ENCODE measurements at places on chromosomes 4 and X. TPM values are rescaled to one million over a fixed set of nuclear protein-coding genes. Genes with fewer than 3 reads are reported as not detected.

The BEX4 gene
- polyA plus RNA-seq, result 28.6 TPM

The IBSP gene
- not detected for polyA plus RNA-seq

DNA sequence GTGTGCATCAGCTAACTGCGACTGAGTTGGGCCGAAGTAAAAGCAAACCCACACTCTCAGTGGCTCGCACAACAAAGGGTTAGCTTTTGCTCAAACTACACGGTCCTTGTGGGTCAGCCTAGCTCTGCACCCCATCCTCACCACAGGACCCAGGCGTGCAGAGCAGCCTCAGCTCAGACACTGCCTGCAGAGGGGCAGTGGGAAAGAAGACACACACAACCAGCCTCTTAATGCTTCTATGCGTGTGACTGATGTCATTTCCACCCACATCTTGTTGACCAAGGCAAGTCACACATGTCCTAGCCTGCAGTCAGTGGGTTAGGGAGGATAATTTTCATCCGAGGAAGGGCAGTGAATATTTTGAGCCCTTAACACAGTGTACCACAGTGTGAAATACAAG, 40.5 kb downstream of the HMGB2 start:
- H3K4me1 ChIP-seq, result no peaks in the 10 kb centered on the region
- no peak overlapping the region for H3K27ac ChIP-seq
- DNase-seq, result no peak

- no peak overlapping the region for H3K27ac ChIP-seq
- no peak overlapping the region for H3K4me3 ChIP-seq
- H3K4me1 ChIP-seq, result no peaks in the 10 kb centered on the region
- DNase-seq, result no peak
- H3K27me3 ChIP-seq, result peaks cover 3% of the 10 kb centered on the region
Observed at GRCh38 chrX:45264865-45265264, 64.2 kb upstream of the DIPK2B start.

GRCh38 chrX:52118262-52118661, 49.3 kb upstream of the MAGED4B start:
- H3K4me3 ChIP-seq, result no peak overlapping the region
- no peaks in the 10 kb centered on the region for H3K4me1 ChIP-seq
- H3K36me3 ChIP-seq, result no peaks in the 10 kb centered on the region
- DNase-seq, result no peak
- no peaks in the 10 kb centered on the region for H3K27me3 ChIP-seq
- H3K27ac ChIP-seq, result no peak overlapping the region

The SCRG1 gene
- polyA plus RNA-seq, result 0.24 TPM

GRCh38 chrX:51866210-51866609, 27.2 kb upstream of the MAGED1 start:
- no peaks in the 10 kb centered on the region for H3K36me3 ChIP-seq
- no peak overlapping the region for H3K4me3 ChIP-seq
- H3K4me1 ChIP-seq, result no peaks in the 10 kb centered on the region
- DNase-seq, result no peak
- no peak overlapping the region for H3K27ac ChIP-seq

GRCh38 chr4:123390846-123391456, 5.6 kb upstream of the SPRY1 start:
- H3K36me3 ChIP-seq, result no peaks in the 10 kb centered on the region
- no peak overlapping the region for H3K27ac ChIP-seq
- no peak overlapping the region for H3K4me3 ChIP-seq
- no peaks in the 10 kb centered on the region for H3K27me3 ChIP-seq

DNA sequence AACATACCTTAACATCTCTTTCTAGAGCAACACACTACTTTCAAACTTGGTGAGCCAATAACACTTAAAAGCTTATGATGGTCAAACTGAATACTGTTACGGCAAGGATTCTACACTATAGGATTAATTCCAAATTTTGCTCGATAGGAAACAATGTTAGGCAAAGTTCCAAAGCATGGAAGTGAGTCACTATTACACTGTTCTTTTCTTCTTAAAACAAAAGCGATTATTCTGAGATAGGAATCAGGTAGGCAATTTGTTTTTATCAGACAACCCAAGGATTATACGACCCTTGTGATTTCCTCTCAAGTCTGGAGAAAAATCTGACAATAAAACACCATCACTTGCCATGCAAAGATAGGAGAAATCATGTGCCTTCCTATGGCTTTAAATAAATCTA, 81.5 kb downstream of the HUWE1 start:
- H3K4me3 ChIP-seq, result no peak overlapping the region
- H3K4me1 ChIP-seq, result no peaks in the 10 kb centered on the region
- no peaks in the 10 kb centered on the region for H3K27me3 ChIP-seq
- no peak overlapping the region for H3K27ac ChIP-seq

DNA sequence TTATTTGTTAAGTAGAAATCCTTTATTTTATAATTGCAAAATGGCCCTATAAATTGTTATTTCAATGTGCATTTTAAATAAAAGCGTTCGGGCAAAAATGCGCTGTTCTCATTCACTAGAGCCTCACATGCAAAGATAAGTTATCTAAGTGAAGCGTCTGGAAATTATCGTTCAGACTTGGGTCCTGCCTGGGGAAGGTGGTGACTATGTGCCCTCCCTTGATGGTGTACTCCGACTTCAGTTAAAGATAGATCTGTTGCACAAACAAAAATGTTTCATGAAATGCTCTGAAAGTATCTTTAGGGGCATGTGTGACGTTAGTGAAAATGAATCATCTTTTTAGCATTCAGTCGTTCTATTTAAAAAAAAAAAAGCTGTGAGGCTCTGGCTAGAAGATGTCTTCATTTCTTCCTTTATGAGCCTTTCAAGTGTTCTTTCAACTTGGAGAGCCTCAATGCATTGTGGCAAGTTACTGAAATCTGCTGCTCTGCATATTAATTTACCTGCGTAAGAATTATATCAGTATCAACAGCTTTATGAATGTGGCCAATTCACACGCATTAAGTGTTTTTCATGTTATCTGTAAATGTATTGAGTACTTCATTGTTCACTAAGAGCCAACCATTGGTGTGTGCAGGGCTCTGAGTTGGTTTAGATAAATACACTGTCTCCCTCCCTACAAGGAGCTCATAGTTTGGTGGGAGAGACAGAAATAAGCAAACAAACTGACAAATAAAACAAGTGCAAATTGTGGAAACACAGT, 83.0 kb downstream of the AFF1 start:
- H3K27me3 ChIP-seq, result no peaks in the 10 kb centered on the region
- H3K36me3 ChIP-seq, result no peaks in the 10 kb centered on the region
- H3K27ac ChIP-seq, result no peak overlapping the region
- DNase-seq, result no peak
- H3K4me3 ChIP-seq, result no peak overlapping the region

GRCh38 chr4:9994246-9994847, 26.9 kb downstream of the SLC2A9 start:
- no peak for DNase-seq
- H3K4me3 ChIP-seq, result no peak overlapping the region
- H3K27ac ChIP-seq, result no peak overlapping the region
- H3K36me3 ChIP-seq, result peaks cover 80% of the 10 kb centered on the region

- no peaks in the 10 kb centered on the region for H3K4me1 ChIP-seq
- no peaks in the 10 kb centered on the region for H3K36me3 ChIP-seq
- no peak for DNase-seq
- no peaks in the 10 kb centered on the region for H3K27me3 ChIP-seq
- no peak overlapping the region for H3K4me3 ChIP-seq
Observed at GRCh38 chr4:159060161-159060560, 42.7 kb upstream of the RAPGEF2 start.

GRCh38 chr4:88731381-88731780, 33.8 kb upstream of the NAP1L5 start:
- peaks cover 98% of the 10 kb centered on the region for H3K36me3 ChIP-seq
- no peak overlapping the region for H3K27ac ChIP-seq
- H3K4me3 ChIP-seq, result no peak overlapping the region
- no peak for DNase-seq
- H3K27me3 ChIP-seq, result no peaks in the 10 kb centered on the region
